WTC11 (cell line): ENCODE measurements at places on chromosomes 12 and 14. TPM values are rescaled to one million over a fixed set of nuclear protein-coding genes. Genes with fewer than 3 reads are reported as not detected.

DNA sequence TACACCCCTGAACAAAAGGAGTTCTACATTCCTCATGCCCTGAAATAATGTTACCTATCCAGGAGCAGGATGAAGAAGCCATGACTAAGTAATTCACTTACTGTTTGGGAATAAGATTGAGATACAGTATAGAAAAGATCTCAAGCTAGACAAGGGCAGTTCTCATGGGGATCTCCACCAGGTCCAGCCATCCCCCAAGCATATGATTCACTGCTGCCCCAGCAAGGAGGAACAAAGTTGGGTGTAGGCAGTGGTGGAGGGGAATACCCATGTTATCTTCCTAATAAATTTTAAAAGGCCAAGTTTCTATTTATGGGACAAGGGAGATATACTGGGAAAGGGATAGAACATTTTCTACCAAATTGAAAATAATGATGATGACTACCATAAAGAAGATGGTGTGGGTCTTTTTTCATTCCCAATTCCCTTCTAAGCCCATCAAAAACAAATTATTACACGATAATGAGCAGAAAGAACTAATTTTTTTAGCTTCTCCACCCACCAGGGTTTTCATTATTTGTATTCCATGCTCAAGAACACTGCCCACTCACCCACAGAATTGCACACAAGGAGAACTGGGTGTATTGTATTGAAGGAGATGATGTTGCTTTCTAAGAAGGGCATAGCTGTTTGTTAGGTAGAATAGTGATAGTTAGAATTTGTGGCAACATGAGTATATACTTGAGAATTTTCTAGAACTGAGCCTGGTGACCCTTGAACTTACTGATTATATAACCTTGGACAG is 204.6 kb downstream of the BTG1 start:
- DNase-seq: no peak

GRCh38 chr14:105982664-105983063 is 456.3 kb downstream of the TMEM121 start:
- no peak for DNase-seq

RACGAP1 gene
- total RNA-seq: 76.6 to 87.7 TPM (median 77.3 TPM) in 3 replicates

RNASE13 gene
- total RNA-seq: not detected in 3 replicates

DNA sequence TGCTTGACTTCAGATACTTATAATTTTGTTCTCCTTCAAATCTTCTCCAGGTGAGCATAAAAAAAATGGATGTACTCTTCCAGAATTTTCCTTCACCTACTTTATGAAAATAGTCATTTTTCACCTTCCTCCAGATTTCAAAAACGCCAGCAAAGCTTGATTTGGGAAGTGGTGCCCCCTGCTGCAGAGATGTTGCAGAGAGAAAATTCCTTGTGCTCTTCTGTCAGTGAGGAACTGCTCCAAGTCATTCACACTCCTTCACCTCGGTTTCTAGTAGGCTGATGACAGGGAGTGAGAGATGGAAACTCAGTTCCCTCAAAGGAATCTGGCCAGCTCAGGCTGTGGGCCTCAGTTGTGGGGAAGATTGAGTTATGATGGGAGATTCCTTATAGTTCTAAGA is 24.2 kb upstream of the RNASE3 start:
- DNase-seq: peak; percentile 30

EMC9 gene
- 41.3 to 47.9 TPM (median 44.4 TPM) in 3 replicates for total RNA-seq

GRCh38 chr12:122486805-122487426 is 13.8 kb downstream of the ZCCHC8 start:
- DNase-seq: no peak

- DNase-seq: no peak
These were observed 356.0 kb downstream of the BCL11B start for GRCh38 chr14:98916036-98916435.

- DNase-seq: no peak
These were observed 12.5 kb upstream of the SCARB1 start for GRCh38 chr12:124876171-124876570.

CFAP73 gene
- total RNA-seq: 0.30 to 0.94 TPM (median 0.37 TPM) in 3 replicates

DNA sequence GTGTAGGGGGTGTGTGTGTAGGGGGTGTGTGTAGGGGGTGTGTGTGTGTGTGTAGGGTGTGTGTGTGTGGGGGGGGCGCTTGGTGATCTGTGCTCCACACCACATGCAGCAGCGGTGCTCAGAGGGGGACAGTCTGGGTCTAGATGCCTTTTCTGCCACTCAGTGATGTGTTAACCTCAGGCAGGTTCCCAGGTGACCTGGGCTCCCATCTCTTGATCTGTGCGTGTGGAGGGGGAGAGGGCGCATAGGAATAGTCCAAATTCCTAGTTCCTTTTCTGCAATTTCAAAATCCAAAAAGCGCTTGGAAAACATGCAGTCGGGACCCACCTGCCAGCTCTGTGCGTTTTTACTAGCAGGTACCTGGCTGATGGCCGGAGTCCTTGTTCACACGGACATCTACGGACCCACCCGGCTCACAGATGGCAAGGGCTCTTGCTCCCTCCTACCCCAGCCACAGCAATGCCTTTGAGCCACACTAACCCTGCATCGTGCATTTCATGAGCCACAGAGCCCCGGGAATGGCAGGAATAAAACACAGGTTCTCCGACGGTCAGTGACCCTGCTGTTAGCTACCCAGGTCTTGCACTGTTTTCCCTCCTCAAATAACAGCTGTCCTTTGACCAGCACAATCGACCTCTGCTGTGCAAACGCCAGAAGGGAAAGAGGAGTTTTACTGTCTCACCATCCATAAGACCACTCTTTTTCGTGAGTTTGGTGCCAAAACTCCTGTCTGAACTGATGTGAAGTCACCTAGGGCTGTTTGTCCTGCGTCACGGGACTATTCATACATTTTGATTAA is 120.8 kb downstream of the GLT1D1 start:
- DNase-seq: no peak

APOLD1 gene
- 0.44 to 1.1 TPM (median 0.62 TPM) in 3 replicates for total RNA-seq

DNA sequence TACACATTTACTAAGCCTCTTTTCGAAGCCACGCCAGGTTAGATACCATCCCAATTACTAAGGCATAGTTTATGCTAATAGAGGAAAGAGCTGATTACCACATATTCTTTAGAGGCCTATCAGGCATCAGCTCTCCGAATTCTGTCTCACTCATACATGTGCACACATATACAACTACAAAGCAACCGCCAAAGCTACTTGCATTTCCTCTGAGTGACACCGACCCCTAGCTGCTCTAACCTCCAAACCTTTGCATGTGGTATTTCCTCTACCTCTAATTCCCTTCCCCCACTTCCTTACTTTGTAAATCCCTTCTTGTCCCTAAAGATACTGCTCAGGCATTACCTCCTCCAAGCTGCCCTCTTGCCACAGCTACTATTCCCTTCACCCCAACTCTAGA is 107.2 kb downstream of the DUSP6 start:
- no peak for DNase-seq

DNA sequence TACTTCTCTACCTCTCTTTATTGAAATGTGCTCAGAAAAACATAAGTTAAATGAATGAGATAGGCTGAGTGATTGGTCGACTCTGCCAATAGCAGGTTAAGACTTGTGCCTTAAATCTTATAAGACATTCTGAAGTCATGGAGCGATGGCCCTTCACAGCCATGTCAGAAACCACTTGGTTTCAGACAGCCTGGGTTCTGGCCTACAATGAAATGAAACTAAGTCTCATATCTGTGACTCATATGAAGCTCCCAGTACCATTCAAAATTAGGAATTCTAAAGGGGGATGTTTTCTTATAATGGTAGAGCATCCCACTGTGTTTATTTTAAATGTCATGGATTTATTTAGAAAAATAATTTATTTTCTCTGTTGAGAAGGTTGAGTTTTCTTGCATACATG is 42.6 kb downstream of the PLXNC1 start:
- DNase-seq: no peak

DNA sequence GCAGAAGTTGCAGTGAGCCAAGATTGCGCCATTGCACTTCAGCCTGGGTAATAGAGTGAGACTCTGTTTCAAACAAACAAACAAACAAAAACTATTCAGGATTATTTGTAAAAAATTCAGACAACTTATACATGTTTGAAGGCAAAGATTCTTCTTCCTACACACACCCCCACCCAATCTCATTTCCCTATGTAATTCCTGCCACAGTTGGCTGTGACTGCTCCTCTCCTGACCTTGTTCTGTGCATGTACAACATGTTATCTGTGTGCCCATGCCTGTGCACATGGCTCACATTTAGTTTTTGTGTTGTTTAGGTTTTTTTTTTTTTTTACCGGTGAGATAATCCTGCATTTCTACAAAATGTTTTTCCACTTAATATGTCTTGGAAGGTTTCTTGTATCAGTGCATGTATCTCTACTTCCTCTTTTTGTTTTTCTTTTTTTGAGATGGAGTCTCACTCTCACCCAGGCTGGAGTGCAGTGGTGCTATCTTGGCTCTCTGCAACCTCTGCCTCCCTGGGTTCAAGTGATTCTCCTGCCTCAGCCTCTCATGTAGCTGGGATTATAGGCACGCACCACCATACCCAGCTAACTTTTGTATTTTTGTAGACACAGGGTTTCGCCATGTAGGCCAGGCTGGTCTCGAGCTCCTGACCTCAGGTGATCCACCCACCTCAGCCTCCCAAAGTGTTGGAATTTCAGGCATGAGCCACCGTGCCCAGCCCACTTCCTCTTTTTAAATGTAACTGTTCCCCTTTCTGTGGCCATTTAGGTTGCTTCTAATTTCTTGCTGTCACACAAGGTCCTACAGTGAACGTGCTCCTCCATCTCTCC is 8.7 kb downstream of the CFAP251 start:
- no peak for DNase-seq

GRCh38 chr14:73233564-73233963 is 3.7 kb upstream of the PAPLN start:
- no peak for DNase-seq

RNF212B gene
- 0.27 to 0.55 TPM (median 0.46 TPM) in 3 replicates for total RNA-seq

- DNase-seq: no peak
These were observed 37.7 kb upstream of the DICER1 start for GRCh38 chr14:95195031-95195430.

GLS2 gene
- 14.8 to 17.2 TPM (median 15.9 TPM) in 3 replicates for total RNA-seq

DNA sequence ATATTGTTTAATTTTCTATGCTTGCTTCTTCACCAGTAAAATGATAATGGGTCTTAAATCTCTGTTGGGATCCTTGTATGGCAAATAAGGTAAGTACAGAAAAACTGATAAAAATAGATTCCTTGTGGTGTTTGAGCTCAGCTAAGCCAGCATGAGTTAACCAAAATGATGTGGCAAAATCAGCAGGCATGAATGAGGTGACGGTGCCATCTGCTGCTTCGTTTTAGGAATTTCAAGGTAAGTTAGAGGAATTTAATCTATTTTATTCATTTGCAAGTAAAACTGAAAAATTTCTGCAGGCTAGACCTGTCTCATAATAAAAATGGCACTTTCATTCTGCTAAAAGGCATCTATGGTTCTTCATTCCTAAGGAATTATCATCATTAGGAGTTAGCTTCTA is 10.0 kb upstream of the CLEC7A start:
- peak; percentile 42 for DNase-seq

DNA sequence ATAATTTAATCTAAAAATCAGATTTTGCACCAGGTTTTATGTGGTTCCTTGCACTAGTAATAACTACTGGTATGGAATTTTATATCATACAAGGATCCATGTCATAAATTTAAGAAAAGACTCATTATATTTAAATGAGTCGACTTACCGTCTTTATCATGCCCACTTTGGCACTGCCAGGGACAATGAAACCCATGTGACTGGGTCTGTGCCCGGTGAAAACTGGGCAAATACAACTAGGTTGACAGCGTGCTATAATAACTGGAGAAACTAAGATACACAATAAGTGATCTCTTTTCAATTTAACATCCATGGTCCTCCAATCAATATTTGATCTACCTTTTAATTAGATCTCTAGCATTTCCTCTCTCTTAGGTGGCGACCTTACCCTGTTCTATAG is 64.5 kb downstream of the ACADS start:
- DNase-seq: no peak

- DNase-seq: no peak
These were observed 35.2 kb downstream of the CEP128 start for GRCh38 chr14:80906336-80906735.

LMNTD1 gene
- total RNA-seq: not detected in 3 replicates

DNA sequence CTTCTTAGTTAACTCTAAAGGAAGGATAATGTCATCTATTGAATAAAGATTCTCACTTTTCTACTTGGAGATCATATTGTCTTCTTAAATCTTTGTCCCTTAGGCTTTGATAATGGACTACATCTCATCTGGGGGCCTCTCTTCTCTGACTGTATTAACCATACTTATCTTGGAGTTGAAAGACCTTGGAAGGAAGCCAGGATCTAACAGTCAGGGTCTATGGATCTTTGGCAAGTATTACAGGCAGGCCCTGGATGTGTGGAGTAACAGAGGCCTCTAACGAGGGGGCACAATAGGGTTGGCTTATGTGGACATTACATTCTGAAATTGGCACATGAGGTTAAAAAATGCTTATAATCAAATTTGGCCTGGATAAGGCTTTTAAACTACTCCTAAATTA is 513.8 kb downstream of the NRXN3 start:
- DNase-seq: no peak

- no peak for DNase-seq
These were observed 221.2 kb upstream of the FLRT2 start for GRCh38 chr14:85308531-85309300.

TMEM179 gene
- total RNA-seq: 2.4 to 3.9 TPM (median 3.6 TPM) in 3 replicates

PRMT5 gene
- 119 to 124 TPM (median 123 TPM) in 3 replicates for total RNA-seq

ATF7IP gene
- 141 to 169 TPM (median 167 TPM) in 3 replicates for total RNA-seq

RIMBP2 gene
- 1.3 to 2.6 TPM (median 1.5 TPM) in 3 replicates for total RNA-seq

DNA sequence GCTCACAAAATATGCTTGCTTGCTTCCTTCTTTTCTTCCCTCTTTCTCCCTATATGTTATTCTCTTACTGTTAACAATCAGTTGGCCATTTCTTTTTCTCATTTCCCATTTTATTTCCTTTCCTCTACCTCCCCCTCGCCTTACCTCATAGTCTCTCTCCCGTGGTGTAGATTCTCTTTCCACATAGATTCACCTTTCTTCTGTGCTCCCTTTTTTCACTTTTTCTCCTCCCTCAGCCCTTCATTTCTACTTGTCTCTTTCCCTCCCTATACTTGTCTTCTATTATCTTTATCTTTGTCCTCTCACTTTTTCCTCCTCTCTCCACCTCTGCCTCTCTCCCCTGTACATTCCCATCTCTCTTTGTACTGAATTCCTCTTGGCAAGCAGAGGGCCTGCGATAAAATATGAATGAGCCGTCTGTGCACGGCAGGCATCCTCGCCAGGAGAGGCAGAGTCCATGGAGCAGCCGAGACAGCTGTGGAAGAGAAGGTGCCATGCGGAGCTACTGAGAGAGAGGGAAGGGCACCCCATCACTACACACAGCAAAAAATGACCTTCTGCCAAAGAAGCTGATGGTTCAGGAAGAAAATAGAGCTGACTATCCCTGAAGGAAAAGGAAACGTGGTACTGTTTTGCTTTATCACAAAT is 12.1 kb downstream of the C14orf93 start:
- DNase-seq: no peak

GRCh38 chr12:18723752-18724151 is 14.1 kb downstream of the PLCZ1 start:
- no peak for DNase-seq
